Right hindlimb (tissue), 1 donor: ENCODE measurements at places on chromosomes 4 and X.

GRCh38 chr4:76035141-76035540 is 729 bp downstream of the CXCL11 start:
- no peak for DNase-seq

- DNase-seq: no peak
Measured at GRCh38 chr4:5824635-5825034, 68.3 kb downstream of the CRMP1 start.

DNA sequence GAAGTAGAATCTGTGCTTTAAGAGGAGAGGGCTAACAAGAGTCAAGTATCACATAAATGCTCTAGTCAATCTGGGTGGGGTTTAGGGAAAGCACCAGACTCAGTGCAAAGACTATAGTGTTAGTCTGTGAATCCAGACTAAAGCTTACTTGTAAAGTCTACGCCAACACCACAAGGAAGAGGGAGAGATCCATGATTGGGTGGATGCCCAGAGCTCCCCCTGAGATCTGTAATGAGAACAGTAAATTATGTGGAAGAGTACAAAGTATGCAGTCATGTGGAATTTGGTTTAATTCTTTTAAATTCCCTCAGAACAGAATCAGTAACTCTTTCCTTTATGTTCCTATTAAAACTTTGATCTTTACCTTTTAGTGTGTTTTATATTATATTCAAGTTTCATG is 354.7 kb upstream of the SPANXN4 start:
- DNase-seq: peak; percentile 49

GRCh38 chrX:12488220-12488619 is 303.0 kb upstream of the PRPS2 start:
- DNase-seq: no peak
